ENCODE measurements at places on chromosomes 7 and 10.

- DNase-seq, result no peak
Observed at GRCh38 chr7:7757576-7757975, 39.2 kb upstream of the RPA3 start.

DNA sequence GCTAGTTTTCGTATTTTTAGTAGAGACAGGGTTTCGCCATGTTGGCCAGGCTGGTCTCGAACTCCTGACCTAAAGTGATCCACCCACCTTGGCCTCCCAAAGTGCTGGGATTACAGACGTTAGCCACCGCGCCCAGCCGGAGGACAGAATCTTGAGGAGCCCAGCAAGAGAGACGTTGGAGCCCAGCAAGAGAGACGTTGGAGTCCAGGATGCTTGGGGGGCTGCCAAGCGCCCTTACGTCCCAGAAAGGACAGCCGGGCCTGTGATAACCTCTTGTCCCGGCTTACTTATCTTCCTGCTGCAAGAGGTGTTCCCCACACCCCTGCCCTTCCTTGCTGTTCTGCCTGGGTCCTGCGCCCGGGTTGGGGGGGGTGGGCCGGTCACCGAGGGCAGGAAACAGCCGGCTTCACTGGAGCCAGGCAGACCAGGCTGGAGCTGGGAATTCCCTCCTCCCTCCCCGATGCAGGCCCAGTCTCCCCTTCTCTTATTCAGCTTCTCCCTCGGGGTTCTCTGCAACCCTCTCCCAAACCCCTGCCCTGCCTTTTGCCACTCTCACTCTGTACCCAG is 1.9 kb upstream of the EPHB4 start:
- no peak for DNase-seq

DNA sequence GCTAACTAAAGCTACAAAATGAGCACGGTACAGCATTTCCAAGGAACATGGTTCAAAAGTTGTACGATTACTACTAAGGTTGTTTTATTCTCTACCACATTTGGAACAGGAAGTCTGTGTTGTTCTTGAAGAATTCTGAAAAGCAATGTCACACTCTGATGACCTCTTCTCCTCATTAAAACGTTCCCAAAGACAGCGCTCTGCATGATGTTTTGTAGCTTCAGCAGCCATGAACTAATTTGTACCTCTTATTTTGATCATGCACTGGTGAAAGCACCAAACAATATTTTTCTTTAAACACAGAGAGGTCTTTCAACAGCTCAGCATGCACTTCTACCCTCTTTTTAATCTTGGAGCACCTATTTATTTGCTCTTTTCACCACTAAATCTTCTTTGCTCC is 75.0 kb upstream of the TES start:
- DNase-seq, result no peak

DNA sequence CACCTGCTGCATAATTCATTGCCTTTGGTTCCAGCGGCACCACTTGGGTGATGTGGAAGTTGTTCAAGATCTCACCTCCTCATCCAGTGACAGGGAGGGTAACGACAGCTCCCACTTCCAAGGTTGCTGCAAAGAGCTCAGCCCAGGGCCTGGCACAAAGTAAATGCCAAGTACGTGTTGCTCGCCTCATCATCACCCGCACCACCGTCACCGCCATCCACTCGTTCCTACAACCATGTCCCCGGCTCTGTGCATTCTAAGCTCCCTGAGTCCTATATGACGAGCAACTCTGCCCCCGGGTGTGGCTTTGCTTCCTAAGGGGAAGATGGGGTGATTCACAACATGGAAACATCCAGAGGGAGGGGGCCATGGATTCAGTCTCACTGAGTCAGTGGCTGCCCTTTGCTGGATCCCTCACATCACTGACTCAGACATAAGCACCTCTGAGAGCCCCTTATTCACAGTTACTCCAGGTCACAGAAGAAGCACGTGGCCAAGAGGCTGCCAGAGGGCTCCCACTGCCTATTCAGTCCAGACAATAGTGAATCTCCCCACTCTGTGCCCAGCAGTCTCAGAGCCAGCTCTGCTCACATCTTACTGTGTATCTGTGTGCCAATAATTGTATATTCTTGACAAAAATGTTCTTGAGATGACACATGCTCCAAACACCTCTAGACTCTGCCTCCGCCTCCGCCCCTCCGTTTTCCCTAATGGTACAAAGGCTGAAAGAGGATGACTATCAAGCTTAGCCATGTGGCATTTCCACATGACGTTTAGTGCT is 159.1 kb downstream of the GFRA1 start:
- DNase-seq, result no peak

DNA sequence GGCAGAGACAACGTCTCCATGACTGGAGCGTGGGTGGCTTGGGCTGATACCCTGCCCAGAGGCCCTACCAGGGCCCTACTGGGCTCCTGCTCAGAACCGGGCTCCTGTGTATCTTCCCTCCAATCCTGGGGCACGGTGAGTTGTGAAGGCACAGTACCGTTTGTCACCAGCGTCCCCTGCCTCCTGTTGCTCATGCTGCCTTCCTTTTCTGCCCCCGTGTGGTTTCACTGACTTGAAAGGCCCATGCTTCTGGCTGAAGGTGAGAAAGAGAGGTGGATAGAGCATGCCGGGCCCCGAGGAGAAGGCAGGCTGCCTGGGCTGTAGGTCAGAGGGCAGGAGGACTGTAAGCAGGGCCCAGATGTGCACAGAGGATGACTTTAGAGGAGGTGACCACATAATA is 9.1 kb upstream of the DMBT1 start:
- DNase-seq, result no peak

- no peak for DNase-seq
Observed at GRCh38 chr7:51230723-51231122, 85.9 kb downstream of the COBL start.

DNA sequence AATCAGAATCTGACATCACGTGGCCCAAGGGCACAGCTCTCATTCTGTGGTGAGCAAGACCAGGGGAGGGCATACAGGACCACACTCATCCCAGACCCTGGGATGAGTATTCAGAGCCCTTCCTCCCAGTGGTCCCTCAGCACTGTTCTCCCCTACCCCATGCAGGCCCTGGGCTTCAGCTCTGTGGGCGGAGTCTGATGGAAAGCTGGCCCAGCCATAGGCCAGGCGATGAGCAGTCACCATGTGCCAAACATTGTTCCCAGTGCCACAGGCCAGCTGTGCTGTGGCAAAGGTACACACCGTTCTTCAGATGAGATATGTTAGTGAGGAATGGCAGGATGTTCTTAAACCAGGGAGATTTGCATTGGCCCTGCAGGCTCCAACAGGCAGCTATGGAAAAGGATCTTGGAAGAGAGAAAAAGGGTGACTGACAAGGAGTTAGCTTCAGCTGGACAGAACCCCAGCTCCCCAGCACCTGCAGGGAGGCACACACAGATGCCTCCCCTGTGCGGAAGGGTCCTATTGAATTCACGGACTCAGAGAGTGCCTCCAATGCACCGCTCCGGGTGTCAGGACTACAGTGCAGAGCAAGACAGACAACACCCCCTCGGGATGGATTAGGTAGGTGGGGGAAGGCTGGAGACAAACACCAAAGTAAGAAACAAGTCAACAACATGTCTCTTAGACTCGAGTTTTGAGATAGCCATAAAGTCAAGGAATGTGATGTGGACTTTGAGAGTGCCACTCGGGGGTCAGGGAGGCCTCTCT is 596.0 kb upstream of the MGMT start:
- DNase-seq, result no peak

- no peak for DNase-seq
Observed at GRCh38 chr7:29005829-29006228, 47.7 kb upstream of the TRIL start.

DNA sequence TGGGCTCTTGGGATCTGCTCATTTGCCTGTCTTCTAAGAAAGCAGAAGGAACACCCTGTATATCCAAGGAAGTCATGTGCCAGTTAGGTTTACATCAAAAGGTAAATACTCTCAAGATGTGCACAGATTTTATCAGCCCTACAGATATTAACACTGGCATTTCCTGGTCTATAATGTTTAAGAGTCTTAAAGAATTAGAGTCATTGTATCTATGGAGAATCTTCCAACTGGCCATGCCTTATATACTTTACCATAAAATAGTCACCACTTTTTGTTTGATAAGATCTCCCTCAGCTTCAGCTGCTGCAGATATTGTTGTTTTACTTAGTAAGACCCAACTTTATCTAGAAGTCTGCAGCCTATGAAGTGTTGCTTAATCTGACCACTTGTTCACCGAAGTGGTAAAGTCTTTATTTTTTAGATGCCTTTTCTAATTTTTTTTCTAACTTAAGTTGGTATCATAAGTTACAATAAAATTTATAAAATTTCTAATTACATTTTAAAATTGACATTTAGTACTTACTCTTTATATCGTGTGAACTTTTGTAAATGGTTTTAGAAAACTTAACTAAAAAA is 58.5 kb downstream of the CPED1 start:
- no peak for DNase-seq

GRCh38 chr10:132205650-132206376 is 19.1 kb downstream of the DPYSL4 start:
- DNase-seq, result no peak

GRCh38 chr10:33288127-33288526 is 46.3 kb downstream of the NRP1 start:
- DNase-seq, result no peak

DNA sequence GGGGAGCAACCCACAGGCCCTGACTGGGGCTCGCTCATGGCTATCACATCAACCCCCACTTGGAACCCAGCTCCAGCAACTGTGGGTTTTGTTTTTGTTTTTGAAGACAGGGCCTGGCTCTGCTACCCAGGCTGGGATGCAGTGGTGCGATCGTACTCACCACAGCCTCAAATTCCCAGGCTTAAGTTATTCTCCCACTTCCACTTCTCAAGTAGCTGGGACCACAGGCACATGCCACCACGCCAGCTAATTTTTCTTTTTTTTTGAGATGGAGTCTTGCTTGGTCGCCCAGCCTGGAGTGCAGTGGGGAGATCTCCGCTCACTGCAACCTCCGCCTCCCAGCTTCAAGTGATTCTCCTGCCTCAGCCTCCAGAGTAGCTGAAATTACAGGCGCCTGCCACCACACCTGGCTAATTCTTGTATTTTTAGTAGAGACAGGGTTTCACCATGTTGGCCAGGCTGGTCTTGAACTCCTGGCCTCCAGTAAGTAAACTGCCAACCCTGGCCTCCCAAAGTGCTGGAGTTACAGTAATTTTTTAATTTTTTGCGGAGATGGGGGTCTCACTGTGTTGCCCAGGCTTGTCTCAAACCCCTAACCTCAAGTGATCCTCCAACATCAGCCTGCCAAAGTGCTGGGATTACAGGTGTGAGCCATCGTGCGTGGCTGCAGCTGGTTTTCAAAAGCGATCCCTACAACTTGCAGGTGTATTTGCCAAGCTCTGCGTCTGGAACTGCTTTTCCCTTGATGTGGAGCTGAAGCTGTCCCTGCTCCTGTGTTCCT is 228.7 kb downstream of the SKIDA1 start:
- DNase-seq, result no peak

DNA sequence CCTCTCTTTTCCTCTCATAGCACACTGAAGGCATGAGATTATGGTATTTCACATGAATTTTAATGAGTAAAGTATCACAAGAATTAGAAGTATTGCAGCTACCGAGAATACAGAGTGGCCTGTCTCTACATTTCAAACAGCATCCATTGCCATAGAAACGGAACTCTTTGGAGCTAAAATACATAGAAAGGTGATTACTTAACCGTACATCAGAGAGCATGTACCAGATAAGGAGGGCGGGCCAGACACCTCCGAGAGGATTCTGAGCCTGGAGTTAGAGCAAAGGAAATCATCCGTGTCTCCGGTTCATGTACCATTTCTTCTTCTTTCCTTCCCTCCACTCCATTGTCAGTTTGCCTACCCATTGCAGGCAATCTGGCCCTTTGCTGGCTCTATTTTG is 196.7 kb downstream of the KLF6 start:
- DNase-seq, result no peak

DNA sequence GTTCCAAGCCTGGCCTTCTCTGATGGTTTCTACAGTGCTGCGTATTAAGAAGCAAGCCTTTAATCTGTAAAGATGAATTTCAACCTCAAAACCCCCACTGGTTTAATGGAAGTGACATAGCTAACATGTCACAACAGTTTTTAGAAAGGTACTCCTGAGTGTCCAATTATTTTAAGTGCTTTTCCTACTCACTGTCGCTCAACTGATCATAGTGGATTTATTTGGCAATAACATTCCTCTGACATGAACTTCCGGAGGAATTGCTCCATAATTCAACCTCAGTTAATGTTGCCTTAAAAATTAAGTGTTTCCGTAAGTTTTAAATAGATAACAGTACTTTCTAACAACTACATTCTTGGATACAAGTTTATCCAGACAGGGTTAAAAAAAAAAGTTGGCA is 57.5 kb downstream of the AGMO start:
- no peak for DNase-seq

- no peak for DNase-seq
Observed at GRCh38 chr10:25555865-25556264, 378.2 kb upstream of the MYO3A start.

DNA sequence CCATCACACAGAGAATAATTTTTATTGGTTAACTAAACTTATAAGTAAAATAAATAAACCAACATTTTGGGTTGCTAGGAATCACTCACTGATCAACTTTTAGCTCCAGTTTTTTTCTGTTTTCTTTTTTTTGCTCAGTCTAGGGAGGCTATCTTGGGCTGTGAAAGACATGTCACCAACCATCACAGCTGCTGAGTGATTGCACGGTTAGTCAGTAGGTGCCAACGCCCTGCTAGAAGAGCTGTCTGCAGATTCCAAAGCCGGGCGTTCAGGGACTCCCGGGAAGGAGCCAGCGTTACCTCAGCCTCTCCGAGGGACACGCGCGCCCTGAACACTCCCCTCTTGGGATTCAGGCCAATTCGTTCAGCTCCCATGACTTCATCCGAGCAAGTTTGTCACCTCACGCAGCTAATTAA is 604 bp upstream of the STAM start:
- no peak for DNase-seq

DNA sequence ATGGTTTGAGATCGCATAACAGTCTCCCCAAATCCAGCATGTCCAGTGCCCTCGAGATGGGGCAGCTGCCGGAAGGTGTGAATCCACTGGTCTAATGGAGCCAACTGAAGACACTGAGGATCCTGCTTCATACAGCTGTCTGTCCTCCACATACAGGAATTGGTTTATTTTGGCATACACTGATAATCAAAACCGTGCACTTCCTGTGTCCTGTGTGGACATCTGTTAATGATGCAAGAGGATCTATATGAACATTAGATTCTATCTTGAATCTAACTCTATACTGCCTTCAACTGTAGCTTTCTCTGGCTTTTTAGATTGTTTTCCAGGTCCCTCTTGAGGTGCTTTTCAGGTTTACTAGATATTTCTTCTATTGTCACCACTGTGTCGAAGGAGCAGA is 3.0 kb upstream of the JAZF1 start:
- no peak for DNase-seq

GRCh38 chr10:99895867-99896266 is 113.4 kb downstream of the ABCC2 start:
- DNase-seq, result no peak

GRCh38 chr10:77024461-77024860 is 613.1 kb downstream of the KCNMA1 start:
- no peak for DNase-seq

Measured in activated naive CD4-positive, alpha-beta T cell treated with anti-CD3 and anti-CD28 coated beads, Interleukin-2, amount 50 U/mL, for 72 hours (primary cell).